ENCODE measurements at places on chromosomes 16 and 17.

GRCh38 chr16:53212893-53213223, 158.1 kb downstream of the CHD9 start:
- no peak for DNase-seq

- no peak for DNase-seq
Observed at GRCh38 chr17:57578608-57579225, 166.4 kb downstream of the CCDC182 start.

GRCh38 chr16:86532526-86532815, 22.1 kb downstream of the FOXF1 start:
- DNase-seq, result no peak

- no peak for DNase-seq
Observed at GRCh38 chr17:46773221-46773605, 45.3 kb downstream of the WNT3 start.

- no peak for DNase-seq
Observed at GRCh38 chr16:751152-752006, 9.2 kb upstream of the MSLN start.

- no peak for DNase-seq
Observed at GRCh38 chr17:60926466-60927183, 249.0 kb downstream of the BCAS3 start.

GRCh38 chr17:40307740-40308239, 1.2 kb upstream of the RARA start:
- DNase-seq, result no peak

GRCh38 chr17:69414408-69415274, at the start of gene MAP2K6:
Gene MAP2K6 (plus strand): TSS chr17:69414697. CDS start chr17:69414985, 288 bp downstream.
- peak; percentile 86 for DNase-seq

DNA sequence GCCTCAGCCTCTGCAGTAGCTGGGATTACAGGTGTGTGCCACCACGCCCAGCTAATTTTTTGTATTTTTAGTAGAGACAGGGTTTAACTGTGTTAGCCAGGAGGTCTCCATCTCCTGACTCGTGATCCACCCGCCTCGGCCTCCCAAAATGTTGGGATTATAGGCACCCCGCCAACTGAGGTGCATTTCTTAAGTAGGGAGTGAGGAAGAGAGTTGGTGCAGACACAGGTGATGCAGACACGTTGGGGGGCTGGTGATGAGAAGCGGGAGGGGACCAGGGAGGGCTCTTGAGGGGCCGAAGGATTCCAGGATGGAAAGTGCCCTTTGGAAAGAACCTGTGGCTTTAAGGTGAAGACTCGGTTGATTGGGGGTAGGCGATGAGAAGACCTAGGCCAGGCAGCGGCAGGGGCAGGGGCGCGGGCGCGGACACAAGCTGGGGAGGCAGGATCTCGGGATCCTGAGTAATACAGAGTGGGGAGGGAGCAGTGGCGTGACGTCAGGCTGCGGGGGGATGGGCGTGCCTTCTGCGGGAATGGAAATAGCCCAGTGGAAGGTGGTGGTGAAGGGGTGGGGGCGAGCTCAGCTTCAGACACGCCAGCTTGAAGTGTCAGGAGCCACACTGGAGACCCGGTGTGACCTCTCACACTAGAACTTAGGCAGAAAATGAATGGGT, 2.5 kb upstream of the ATP6V0C start:
- no peak for DNase-seq

DNA sequence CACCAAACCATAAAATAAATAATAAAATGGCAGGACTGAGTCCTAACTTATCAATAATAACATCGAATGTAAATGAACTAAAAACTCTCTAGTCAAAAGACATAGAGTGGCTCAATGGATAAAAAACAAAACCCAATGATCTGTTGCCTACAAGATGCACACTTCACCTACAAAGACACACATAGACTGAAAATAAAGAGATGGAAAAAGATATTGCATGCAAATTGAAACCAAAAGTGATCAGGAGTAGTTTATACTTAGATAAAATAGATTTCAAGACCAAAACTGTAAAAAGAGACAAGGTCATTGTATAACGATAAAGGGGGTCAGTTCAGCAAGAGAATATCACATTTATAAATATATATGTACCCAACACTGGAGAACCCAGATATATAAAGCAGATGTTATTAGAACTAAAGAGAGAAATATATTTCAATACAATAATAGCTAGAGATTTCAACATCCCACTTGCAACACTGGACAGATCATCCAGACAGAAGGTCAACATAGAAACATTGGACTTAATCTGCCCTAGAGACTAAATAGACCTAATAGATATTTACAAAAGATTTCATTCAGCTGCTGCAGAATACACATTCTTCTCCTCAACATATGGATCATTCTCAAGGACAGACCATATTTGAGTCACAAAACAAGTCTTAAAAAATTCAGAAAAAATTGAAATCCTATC, 29.8 kb downstream of the SLC47A2 start:
- DNase-seq, result no peak

DNA sequence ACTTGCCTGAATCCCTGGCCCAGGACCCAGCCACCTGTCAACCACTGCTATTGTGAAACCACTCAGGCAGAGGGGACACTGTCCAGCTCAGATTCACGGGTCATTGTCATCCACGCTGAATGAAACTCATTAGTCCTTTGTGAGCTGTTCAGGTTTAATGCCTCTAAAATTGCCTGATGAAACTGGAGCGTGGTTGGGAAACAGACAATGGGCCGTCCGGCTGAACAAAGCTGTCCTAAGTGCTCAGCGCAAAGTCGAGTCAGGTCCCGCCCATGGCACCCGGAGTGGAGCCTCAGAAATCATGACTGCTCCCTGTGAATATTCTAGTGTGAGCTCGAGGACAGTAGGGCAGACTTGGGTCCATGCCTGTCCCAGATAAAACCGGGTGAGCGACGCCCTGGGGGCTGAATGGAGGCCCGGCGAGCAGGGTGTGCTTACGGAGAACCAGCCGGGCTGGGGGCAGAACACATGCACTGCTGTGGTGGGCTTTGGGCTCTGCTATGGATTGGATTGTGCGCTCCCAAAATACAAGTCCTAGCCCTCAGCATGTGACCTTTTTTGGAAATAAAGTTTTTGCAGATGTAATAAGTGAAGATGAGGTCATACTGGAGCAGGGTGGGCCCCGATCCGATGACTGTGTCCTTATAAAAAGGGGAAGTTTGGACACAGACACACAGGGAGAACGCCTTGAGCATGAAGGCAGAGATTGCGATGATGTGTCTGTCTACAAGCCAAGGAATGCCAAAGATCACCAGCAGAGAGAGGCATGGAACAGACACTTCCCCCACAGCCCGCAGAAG, 12.9 kb upstream of the CMIP start:
- no peak for DNase-seq

GRCh38 chr16:2250652-2251295, 613 bp downstream of the ECI1 start:
- no peak for DNase-seq

All from T-helper 1 cell (primary cell).